ENCODE measurements at places on chromosomes 6 and 20.

DNA sequence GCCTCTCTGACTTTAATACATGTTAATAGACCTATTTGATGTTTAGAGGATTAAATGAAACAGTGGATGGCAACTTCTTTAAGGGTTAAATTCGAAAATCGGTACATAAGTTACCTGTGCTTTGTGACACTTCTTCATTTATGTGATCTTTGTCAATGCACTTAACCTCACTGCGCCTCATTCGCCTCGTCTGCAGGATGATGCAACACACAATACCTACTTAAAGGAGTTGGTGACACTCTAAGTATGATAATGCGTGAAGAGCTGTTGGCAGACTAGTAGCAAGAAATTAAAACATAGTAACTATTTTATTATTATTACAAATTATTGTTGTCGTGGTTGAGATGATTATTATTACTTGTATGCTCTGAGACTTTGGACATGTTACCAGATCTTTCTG lies 92.8 kb downstream of the TSHZ2 start:
- DNase-seq = no peak

- no peak for DNase-seq
Measured at GRCh38 chr6:157222201-157222981, 100.9 kb downstream of the TMEM242 start.

DNA sequence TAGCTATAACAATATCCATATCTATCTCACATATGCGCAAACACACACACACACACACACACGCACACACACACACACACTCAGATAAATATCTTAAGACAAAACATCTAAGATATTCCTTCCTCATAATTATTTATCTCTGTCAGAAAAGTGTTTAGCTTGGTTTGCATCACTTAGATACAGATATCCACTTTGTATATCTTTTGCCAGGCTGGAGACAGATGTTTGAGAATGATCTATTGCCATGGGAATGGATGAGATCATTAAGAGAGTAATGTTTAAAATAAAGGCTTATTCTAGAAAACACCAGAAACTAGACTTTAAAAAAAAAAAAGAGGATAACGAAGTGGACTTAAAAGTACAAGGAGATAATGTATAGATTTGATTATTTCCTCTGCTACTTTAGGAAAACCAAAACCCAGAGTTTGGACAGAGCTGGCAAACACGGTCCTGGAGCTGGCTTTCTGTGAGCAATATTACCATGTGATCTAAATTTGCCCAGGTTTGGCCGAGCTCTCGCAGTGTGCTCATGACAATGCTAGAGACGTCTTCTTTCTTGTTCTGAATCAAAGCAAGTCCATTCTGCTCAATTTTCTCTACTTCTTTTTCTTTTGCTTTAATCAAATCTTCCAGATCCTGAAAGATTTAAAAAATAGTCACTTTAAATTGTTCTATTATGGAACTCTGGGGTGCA lies 411.8 kb downstream of the SYNE1 start:
- no peak for DNase-seq

DNA sequence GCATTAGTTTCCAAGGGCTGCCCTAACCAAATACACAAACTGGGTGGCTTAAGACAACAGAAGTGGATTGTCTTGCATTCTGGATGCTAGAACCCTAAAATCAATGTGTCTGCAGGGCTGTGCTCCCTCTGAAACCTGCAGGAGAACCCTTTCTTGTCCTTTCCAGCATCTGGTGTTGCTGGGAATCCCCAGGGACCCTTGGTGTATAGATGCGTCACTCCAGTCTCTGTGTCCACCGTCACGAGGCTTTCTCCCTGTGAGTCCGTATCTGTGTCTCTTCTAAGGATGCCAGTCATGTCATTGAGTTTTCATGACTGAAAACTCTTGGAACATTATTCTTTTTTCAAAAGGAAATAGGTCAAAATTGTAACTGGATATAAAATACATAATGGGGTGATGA lies 142.9 kb downstream of the RNASET2 start:
- DNase-seq = no peak

- DNase-seq = no peak
Measured at GRCh38 chr6:4336778-4337442, 201.5 kb upstream of the ECI2 start.

GRCh38 chr6:148151896-148152643 lies 190.6 kb upstream of the SASH1 start:
- no peak for DNase-seq

- no peak for DNase-seq
Measured at GRCh38 chr6:14129575-14129974, 12.0 kb downstream of the CD83 start.

Data from anterior cingulate cortex (tissue), 58 donors.